ENCODE measurements at places on chromosomes 5 and 9.

GRCh38 chr9:98247831-98248657, 7.4 kb downstream of the TBC1D2 start:
- DNase-seq = no peak

DNA sequence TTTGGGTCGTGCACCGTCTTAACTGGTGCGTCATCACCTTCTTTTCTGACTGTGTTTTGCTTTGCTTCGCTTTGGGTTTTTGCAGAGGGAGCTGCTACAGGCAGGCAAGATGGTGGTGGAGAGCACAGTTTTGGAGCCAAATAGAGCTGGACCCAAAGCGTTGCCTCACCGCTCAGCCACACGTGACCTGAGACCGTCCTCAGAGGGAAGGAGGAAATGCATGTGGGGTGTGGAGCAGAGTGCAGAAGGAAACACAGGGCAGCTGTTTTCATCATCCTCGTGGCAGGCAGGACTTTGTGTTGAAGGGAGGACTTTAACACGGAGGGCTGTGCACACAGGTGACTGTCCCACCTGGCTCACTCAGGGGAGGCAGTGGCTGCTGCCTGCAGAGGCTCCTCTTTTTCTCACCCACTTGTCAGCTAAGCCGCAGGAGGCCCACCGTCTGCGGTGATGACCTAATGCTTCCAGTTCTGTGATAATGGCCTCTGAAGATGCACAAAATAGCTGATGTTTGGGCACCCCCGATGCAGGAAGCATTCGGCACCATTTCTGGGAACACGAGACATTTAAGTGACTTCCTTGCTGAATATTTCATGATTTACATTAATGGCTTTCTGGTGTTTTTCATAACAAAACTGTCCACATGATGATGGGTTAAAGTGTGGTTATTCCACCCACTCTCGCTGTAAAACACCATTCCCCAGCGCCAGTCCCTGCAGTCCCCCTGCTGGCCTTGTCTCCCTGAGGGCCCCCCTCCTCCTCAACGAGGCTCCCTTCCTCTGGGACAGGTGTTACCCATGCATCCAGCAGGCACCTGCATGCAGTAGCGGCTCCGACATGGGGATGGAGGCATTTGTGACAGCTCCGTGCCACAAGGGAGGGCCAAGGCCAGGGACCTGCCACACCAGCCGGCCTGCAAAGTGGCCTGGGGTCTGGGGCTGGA, 12.4 kb upstream of the UBAC1 start:
- no peak for DNase-seq

GRCh38 chr9:128946571-128947276, 679 bp downstream of the DOLK start:
- no peak for DNase-seq

GRCh38 chr5:12360218-12360617, 456.0 kb upstream of the CTNND2 start:
- no peak for DNase-seq

- DNase-seq = no peak
Observed at GRCh38 chr9:2302606-2303005, 287.5 kb downstream of the SMARCA2 start.

- no peak for DNase-seq
Observed at GRCh38 chr5:94932259-94932658, 313.8 kb downstream of the SLF1 start.

- no peak for DNase-seq
Observed at GRCh38 chr5:134555223-134555889, 29.9 kb downstream of the JADE2 start.

DNA sequence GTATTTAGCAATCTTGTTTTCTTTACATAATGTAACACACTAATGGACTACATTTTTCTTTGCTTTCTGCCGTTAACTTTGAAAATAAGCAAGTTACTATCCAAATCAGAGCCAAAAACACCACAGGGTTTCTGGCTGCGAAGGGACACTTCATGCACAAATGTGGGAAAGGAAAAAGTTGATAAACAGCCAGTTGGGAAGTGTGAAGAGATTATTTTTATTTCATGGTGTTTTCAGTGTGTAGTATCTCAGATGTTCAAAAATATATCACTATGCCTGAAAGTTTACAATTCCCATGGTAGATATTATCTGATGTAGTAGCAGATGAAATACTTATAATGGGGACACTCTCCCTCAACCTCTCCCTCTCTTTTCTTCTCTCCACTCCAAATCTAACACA, 135.3 kb downstream of the CETN3 start:
- no peak for DNase-seq

DNA sequence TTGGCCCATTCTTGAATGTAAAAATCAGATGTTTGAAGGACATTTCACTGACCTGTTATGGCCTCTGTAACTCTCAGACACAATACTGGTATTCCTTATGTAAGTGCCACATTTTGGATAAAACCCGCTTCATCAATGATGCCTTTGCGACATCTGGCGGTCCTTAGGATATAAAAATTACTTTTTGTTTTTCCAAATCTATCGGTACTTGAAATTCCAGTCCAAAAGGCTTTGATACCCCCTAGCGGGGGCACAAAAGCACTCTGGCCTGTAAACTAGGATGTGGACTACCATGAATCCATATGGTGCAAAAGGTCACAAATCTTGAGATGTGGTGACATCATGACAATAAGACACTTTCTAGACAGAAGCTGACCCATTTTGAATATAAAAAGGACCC, 291.8 kb downstream of the KIAA0825 start:
- DNase-seq = no peak

- no peak for DNase-seq
Observed at GRCh38 chr9:22047596-22047995, 38.5 kb upstream of the CDKN2B start.

DNA sequence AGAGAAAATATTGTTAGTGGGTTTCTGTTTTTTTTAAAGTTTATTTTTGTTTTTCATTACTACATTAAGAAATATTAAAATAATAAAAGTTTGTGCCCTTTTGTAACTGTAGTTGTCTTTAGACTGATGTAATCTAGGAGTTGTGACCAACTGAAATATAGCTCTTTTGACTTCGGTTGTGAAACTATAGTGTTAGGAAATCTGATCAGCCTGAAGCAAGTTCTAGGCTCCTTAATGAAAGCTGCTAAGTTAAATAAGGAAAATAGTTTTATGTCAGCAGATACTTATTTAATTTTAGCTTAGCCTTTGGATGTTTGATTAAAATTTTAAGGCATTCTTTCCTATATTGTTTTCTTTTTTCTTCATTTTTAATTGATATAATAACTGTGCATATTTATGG, 14.2 kb downstream of the AP3S1 start:
- no peak for DNase-seq

DNA sequence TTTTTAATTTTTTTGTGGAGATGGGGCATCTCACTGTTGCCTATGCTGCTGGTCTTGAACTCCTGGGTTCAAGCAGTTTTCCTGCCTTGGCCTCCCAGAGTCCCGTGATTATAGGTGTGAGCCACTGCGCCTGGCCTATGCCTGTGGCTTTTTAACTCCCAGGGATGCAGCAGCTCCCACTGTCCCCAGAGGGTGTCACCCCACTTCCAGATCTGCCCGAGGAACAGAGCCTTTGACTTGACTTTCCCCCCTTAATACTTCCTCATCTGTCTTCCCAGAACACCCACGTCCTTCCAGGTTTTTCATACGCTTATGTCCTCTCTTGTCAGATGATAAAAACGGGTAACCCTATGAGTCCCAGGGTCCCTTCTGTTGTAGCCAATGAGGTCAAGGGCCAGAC, 7.6 kb upstream of the PRRC2B start:
- no peak for DNase-seq

DNA sequence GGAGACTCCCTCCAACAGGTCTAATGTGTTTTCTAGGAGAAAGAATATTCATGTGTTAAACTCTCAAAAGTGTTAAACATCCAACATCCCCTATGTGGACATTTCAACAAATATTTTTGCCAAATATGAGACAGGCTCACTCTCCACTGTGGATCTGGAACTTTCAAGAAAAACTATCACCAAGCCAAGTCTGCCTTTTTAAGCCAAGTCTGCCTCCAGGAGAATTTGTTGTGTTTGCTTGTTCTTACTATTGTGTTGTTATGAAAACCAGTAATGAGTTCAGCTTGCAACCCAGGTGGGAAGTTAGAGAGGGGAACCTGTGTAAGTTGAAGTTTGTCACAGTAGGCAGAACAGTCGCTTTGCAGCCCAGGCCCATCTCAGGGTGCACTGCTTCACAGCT, 228.1 kb downstream of the NFIB start:
- no peak for DNase-seq

GRCh38 chr5:139378101-139378825, 4.8 kb downstream of the SLC23A1 start:
- no peak for DNase-seq

DNA sequence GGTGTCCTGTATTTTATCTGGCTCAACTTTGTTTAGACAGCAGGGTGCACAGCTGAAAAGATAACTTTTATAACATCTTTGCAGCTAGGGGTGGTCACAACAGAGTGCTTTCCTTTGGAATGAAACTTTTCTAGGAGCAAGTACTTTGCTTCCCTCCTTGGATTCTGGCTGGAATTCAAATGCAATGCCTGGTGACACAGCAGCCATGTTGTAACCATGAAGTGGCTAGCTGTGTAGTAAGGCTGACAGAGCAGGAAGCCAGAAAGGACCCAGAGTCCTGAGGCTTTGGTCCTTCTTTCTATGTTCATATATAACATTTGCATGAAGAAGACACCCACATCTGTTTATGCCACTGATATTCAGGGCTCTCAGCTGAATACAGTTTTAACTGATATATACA, 48.1 kb downstream of the TENT4A start:
- no peak for DNase-seq

GRCh38 chr5:35908228-35908627, 30.2 kb downstream of the CAPSL start:
- DNase-seq = no peak

DNA sequence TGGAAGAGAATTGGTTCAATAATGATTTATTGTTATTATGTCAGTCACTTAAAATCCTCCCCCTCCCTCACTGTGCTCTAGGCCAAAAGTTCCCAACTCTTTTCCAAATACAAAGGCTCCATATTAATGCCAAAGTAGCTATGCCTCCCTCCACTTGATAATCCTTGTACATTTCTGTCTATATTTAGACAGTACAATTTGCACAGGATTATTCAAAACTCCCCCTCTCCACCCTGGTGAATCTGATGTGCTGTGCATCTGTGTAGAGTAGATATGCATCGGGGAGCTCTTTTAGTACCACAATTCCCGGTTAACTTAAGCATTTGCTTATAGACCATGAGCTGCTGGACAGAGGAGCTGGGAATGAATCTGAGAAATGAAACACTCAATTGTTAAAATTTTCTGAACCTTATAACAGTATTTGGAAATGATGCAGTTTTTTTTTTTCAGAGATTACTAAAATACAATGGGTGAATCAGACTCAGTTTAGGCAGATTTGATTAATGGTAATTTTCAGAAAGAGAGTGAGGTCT, 27.6 kb downstream of the GLRA1 start:
- no peak for DNase-seq

DNA sequence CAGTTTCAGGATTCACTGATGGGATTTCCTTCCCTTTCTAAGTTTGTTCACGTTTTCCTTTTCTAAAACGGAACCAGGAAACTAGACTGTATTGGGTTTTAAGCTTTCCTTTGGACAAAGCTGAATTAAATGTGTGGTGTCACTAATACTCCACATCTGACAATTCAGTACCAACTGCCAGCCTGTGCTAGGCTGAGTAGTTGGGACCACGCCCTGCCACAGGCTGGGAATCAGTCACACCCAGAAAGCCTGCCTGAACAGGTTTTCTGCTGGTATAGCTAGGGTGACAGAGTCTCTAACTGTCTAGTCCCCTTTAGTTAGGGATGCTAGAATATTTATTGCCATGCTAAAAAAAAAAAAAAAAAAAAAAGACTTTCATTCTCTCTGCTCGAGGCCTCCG, 15.6 kb downstream of the SPACA9 start:
- DNase-seq = no peak

- no peak for DNase-seq
Observed at GRCh38 chr5:134511796-134512660, 13.4 kb upstream of the JADE2 start.

DNA sequence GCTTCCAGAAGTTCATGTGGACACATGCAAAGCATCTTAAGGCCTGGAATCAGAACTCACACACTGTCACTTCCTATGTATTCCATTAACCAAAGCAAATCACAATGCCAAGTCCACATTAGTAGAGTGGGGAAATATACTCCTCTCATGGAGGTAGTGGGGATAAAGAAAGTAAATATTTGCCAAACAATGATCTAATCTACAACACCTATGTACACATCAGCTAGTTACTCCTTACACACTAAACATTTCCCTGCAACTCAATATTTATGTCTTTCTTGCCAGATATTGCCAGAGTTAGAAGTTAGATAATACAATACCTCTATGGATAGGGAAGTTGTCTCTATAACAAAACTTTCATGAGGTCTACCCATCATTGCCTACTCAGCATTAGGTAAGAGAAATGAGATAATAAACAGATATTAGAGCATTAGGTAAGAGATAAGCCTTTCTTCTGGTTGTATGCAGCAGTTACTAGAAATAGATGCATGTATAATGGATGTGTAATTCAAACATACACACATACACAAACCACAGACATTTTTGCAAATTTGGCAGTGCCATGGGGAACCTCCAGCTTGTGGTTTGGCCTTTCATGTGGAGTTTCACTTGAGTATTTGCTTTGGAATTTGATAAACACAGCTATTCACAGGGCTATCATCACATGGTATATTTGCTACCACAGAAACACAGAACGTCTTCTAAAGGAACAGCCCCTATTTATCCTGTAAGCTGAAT, 196.5 kb downstream of the TLE1 start:
- no peak for DNase-seq

DNA sequence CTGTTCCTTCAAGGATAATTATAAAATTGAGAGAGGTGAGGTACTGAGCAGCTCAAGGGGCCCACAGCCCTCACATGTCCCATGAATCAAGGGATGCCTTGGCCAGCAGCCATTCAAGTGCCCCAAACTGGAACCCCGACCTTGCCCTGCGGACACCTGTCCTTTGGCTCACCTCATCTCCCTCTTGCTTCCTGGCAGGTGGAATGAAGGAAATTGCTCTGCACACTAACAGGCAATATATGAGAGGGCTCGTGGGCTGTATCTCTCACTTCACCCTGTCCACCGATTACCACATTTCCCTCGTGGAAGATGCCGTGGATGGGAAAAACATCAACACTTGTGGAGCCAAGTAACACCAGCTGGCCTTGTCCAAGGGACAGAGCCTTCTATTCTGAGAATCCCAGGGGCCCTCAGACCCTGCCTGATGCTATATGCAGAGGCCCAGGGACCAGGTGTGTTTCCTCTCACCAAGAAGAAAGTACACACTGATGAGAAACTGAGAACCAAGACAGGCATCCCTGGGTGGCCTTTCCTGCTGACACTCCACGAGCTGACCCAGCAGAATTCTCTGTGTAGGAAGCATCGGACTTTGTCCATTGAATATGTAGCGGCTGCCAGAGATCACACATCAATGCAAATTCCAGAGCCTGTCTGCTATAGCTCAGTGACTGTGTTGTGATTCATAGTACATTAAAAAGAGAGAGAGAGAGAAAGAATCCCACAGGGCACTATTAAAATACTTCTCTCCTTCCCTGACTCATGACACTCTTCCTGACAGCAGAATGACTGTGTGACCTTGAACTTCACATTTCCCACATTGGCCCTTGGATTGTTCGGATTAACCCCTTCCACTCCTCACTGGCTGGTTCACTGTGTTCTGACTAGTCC, 92.6 kb downstream of the LIFR start:
- no peak for DNase-seq

GRCh38 chr5:118561971-118562370, 426.4 kb downstream of the DTWD2 start:
- no peak for DNase-seq

GRCh38 chr5:54284586-54284985, 25.8 kb downstream of the ARL15 start:
- no peak for DNase-seq

All from activated CD8-positive, alpha-beta memory T cell treated with anti-CD3 and anti-CD28 coated beads for 48 hours (primary cell).